ENCODE measurements at places on chromosomes 1 and 21.
A peak's percentile ranks its signal among the peaks of the same experiment; 100 is the strongest.

GRCh38 chr1:178960482-178961240 lies 65.0 kb upstream of the FAM20B start:
- no peak for DNase-seq

DNA sequence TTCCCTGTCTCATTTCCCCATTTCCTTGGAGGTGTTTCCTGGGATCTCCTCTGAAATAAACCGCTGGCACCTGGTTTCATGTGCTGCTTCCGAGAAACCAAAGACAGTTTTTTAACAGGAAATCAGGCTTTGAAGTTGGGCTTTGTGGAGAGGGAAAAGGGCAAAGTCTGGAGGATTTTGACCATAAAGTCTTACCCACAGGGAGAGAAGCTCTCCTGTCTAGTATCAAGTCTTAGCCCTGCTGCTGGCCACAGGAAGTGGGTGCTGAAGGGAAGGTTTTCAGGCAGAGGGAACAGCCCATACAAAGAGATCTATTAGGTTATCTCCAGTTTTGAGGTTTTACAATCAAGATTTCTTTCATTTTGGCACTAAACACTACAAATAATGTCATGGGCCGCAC lies 29.3 kb downstream of the SLC5A9 start:
- no peak for DNase-seq

- no peak for DNase-seq
These were observed 4.1 kb upstream of the TTLL10 start for GRCh38 chr1:1169429-1170214.

DNA sequence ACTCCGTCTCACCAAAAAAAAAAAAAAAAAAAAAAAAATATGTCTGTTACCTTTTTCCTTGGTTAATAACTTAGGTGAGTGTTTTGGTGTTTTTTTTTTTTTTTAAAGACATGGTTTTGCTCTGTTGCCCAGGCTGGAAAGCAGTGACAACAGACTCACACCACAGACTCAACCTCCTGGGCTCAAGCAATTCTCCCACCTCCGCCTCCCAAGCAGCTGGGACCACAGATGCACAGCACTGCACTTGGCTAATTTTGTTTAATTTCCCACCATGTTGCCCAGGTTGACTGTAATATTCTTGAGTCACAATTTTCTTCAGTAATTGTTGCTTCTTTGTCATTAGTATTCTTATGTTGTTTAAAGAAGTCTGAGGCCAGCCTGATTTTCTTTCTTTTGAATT lies 149.2 kb upstream of the SYT6 start:
- no peak for DNase-seq

DNA sequence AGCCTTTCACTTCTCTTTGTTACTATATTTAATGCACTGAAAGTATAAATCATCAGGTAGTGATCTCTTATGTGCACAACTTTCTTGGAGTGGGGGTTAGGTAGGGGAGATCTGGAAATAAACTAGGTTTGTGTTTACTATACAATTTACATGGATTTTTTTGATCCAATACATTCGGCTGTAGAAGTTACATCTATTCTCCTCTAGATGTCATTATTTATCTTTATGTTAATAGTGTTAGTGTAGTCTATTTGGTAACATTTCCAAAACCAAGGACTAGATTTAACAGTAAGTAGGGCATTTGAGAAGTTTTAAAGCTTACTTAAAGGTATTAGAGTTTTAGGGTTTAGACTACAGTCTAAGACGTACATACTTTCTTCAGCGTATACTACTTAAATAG lies 5.4 kb downstream of the VPS45 start:
- DNase-seq = peak; percentile 48

DNA sequence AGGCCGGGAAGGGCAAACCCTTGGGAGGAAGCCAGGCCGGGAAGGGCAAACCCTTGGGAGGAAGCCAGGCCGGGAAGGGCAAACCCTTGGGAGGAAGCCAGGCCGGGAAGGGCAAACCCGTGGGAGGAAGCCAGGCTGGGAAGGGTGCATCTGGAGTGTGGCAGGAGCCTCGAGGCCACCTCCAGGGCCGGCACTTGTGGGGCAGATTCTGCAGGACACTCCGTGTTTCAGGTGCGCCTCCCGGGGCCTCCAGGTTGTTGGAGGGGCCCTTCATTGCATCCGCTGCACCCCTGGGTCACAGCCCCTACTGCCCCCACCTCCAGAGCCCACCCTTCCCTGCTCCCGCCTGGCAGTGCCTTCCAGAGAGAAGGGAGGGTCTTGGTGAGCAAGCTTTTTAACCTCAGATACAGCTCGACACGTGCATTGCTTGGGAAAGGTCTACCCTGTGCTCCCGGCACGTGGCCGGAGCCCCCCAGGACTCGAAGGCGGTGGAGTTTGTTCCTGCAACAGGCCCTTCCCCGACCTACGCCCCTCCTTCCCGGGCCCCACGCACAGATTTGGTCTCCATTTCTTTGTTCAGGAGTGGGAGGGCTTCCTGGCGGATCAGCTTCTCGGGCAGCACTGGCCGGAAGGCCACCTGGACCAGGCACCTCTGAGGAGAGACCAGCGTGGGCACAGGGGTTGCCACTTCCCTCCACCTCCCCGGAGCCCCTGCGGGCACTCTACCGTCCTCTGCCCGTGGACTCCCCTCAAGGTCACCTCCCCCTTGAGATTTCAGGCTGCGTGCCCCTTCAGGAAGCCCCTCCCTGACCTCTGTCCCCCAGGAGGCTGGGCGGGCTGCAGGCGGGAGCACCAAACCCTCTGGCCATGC lies 9.4 kb upstream of the TMEM52 start:
- no peak for DNase-seq

DNA sequence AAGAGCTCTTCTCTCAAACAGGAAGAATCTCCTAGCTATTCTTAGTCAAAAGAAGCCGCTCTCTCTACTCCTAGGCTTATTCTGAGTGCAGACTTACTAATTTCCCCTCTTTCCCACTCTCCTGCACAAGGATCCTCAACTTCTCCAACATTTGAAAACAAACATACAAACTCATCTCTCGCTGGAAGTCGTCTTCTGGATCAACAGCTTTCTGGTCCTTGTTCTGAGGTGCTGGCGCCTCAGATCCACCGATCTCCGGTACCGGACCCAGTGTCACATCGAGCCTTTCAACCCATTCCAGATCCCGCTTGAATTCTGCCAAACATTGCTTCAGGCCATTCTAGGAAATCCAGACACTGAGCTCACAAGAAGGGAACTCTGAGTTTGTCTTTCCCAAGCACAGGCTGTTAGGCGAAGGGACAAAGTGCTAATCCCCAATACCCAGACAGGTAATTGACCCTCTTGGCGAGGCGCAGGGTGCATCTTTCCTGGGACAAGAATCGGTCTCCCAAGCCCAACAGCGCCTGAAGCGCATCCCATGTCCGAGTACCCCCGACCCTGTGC lies 696 bp downstream of the EBNA1BP2 start:
- DNase-seq = no peak

DNA sequence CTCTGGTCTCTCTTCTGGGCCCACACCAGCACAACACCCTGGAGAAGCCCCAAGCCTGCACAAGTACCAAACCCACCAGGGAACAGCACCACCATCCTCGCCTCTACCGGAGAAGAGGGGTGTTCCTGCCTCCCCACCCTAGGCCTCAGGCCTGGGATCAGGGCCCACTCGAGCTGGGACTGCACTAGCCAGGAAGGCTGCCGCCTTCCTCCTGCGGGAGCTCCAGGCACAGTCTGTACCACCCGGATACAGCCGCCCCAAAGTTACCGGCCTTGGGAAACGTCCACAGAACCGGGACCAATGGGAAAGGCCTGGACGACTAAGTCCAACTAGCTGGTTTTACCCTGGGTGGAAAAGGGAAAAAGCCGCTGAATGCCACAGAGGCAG lies 3.4 kb downstream of the TAL1 start:
- no peak for DNase-seq

DNA sequence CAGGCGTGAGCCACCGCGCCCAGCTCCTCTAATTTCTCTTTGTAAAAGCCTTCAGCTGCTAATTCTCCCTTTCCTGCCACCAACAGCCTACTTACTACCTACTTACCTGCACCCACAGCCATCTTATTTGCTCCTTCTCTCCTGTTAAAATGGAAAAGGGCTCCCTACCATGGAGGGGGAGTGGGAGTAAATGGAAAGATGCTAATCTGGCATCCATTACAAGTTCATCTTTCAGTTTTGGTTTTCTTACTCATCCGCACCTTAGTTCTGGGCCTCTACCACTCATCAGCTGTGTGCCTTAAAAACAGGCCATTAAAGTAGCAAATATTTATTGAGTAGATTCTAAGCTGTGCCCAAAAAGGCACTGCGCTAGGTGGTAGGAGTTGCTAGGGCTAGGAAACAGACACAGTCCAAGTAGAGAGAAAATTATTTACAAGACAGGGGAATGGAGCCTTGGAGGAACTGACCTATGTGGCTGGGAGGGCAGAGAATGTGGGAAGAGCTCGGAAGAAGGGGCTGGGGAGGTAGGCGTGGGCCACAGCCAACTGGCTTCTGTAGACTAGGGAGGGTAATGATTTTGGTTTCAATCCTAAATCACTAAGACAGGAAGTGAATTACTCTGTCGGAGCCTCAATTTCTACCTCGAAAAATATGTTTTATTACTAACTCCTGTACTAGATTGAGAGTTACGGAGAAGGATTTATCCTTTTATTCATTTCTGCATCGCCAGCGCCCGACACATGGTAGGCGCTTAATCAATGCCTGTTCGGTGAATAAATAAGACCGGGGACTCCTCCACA lies 685 bp upstream of the DDI2 start:
- DNase-seq = no peak

DNA sequence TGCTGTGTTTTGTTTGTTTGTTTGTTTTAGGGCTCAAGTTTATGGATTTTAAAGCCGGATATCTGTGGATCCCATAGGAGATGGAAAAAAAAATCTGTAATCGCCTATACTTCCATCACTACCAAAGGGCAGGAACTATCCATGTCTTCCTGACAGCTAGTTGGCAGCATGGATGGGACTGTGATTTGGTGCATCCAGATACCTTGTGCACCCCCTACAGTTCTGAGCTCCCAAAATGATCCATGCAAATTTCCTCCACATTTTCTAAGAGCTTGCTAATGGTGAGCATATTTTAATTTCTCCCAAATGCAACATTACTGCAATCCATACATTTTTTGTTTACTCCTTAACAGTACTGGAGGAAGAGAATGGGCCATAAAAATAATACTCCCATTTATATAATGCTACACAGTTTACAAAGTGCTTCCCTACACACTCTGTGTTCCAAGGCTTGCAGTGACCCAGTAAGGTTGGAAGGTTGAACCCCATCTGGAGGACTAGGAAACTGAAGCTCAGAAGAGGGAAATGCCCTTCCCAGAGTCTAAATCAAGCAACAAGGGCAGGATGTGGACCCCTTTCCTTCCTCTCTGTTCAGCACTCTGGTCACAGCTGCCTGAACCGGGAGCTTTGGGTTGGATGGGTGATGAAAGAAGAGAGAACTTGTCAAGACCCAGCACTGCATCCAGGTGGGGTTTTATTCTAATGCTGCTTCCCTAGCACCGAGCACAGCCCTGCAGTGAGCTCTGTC lies 48.0 kb downstream of the CAPN8 start:
- DNase-seq = no peak

DNA sequence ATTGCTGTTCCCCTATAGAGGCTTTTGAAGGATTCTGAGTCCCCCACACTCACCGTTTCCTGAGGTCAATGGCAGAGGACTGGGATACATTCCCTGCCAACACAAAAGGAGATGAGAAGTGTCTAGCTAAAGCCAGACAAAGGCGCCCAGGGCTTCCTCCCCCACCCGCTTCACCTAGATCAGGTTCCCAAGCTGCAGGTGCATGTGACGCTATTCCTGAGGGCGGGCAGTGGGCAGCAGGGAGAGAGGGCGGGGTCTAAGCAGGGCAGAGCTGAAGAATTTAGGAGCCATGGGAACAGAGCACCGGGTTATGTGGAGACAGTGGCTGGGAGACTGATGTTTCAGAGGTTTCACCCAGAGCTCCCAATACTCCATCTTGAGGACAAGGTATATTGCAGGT lies 6.0 kb upstream of the ARHGEF2 start:
- no peak for DNase-seq

- DNase-seq = no peak
These were observed 39.6 kb upstream of the CDC42BPA start for GRCh38 chr1:227357927-227358302.
